ENCODE measurements at places on chromosomes 5 and 9. TPM values are rescaled to one million over a fixed set of nuclear protein-coding genes. Genes with fewer than 3 reads are reported as not detected.

The INSL4 gene
- not detected for total RNA-seq

The ADAMTS13 gene
- 3.3 TPM for total RNA-seq

The SLC27A6 gene
- not detected for total RNA-seq

The RNF180 gene
- total RNA-seq: 0.63 TPM

The SURF2 gene
- total RNA-seq: 14.6 TPM

The SUB1 gene
- 123 TPM for total RNA-seq

The BAAT gene
- not detected for total RNA-seq

The CARTPT gene
- not detected for total RNA-seq

The CDX1 gene
- not detected for total RNA-seq

The IRX2 gene
- total RNA-seq: 3.3 TPM

The CCL28 gene
- total RNA-seq: 1.4 TPM

The FBP2 gene
- not detected for total RNA-seq

The ARL14EPL gene
- 0.69 TPM for total RNA-seq

The ECM2 gene
- total RNA-seq: 7.2 TPM

The AJM1 gene
- 0.95 TPM for total RNA-seq

The C5 gene
- 3.9 TPM for total RNA-seq

The C7 gene
- total RNA-seq: 0.26 TPM

The SPATA31E1 gene
- not detected for total RNA-seq

The DRD1 gene
- total RNA-seq: not detected

The SMC5 gene
- 19.3 TPM for total RNA-seq

The THBS4 gene
- total RNA-seq: 1.6 TPM

The CNTNAP3 gene
- total RNA-seq: 3.5 TPM

The NRARP gene
- total RNA-seq: 0.16 TPM

The TPRN gene
- total RNA-seq: 3.9 TPM

The ACSL6 gene
- under 0.01 TPM for total RNA-seq

The SV2C gene
- not detected for total RNA-seq
